RCC 7860 (cell line): ENCODE measurements at places on chromosomes 7 and 10.

- DNase-seq, result no peak
These were observed 67.0 kb upstream of the VIPR2 start for GRCh38 chr7:159211540-159212182.

- DNase-seq, result no peak
These were observed 64.4 kb upstream of the PDGFA start for GRCh38 chr7:584122-584465.

DNA sequence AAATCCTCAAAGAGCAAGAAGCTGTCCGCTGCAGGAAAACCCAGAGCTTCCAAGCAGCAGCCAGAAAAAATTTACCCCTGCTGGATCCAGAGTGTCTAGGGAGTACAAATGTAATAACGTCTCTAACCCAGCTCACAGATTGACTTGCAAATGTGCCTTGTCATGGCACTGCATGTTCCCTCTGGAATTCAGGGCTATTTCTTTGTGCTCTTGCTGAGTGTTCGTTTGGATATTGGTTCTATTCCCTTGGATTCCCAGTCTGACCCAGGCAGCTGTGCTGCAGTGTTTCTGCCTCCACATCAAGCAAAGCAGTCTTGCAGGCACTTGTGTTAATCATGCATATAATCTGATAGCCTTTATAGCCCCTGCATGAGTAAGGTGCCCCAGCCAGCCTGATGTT, 209.9 kb upstream of the GHITM start:
- no peak for DNase-seq

DNA sequence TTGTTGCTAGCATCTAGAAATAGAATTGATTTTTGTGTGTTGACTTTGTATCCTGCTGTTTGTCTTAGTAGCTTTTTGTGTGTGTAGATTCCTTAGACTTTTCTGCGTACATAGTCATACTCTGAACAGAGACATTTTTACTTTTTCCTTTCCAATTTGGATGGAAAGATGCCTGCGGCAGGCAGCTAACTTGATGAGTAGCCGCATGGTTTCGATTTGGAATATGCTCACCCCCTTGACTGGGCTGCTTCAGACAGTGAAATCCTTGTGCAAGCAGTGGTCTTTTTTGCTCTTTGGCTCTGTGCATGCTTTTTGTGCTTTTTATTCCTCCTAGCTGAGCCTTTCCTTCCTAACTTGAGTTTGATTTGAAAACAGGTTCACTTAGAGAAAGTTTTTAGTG, 71.8 kb downstream of the HHEX start:
- DNase-seq, result no peak

DNA sequence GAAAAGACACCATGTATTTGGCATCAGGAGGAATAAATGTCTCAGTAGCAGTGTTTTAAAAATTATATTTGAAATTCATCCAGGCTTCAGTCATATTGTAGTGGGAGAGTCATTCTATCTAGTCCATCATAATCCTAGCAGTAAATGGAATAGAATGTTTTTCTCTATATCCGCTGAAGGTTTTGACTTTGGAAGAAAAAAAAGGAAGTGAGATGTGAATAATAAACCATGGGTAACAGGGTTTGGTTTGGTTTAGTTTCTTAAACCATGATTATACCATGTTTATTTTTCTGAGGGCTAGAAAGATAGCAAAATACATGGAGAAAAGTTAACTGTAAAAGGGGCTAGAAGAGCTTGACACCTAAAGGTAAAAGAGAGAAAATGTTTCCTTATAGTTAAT, 16.4 kb upstream of the BPGM start:
- no peak for DNase-seq

DNA sequence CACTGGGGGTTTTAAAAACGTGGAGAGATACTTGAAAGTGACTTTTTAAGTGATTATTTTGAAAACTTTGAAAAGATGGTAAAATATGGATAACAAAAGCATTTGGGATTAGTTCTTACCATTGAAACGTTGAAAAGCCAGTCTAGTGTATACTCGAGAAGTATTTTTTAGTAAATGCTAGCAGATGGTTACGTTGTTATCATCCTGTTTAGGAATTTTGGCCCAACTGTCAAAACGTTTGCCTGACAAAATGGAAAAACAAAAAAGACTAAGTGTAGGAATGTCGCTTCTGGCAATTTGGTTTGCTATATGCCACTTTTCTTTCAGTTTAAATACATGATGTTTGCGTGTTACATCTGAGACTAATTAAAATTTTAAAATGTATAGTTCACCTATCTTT, 1.2 kb downstream of the RBM33 start:
- no peak for DNase-seq

DNA sequence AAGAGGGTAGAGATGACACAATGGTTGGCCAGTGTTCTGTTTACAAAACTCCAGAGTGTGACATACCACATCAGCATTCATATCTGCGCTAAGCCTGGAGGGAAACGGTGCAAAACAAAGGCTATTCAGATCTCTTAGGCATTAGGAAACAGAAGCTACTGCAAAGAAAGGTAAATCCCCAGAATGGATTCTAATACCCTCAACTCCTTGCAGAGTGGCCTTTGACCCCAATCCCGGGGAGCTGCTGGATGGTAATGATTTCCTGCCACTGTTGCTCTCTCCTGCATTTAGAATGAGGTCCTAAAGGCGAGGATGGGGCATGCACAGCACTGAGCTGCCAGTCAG, 65.2 kb downstream of the AOAH start:
- DNase-seq, result peak; percentile 95

DNA sequence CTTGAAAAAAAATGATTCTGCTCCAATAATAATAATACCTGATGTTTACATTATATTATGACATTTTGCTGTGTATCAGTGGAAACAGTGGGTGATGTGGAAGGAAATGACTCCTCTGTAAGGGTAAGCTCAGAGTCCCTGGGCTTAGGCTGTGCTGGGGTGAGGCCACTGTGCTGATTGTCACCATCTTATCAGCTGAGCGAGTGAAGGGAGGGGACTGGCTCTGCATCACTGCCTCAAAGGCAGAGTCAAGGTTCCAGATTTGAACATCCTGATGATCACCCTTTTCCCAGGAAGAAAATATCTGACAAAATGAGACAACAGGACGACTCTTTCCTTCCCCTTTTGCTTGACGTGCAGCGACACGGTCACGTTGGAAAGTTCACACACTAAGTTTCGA, 24.0 kb upstream of the HABP2 start:
- DNase-seq, result no peak

DNA sequence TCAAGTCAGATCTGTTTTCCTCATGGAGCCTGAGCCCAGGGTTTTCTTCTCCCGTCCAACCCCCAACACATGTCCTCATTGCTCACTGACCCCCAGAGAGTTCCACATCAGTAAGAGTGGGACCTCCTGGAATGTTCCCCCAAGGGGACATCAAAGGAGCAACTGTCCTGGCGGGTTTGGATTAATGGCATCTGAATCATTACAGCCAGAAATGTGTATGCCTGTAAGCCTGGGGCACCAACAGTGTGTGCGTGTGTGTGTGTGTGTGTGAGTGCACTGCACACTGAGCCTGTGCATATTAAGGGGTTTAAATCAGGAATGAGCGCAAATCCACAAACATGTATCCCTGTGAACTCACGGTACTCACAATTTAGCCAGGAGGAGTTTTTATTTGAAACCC, 222.3 kb downstream of the PLXNA4 start:
- no peak for DNase-seq

DNA sequence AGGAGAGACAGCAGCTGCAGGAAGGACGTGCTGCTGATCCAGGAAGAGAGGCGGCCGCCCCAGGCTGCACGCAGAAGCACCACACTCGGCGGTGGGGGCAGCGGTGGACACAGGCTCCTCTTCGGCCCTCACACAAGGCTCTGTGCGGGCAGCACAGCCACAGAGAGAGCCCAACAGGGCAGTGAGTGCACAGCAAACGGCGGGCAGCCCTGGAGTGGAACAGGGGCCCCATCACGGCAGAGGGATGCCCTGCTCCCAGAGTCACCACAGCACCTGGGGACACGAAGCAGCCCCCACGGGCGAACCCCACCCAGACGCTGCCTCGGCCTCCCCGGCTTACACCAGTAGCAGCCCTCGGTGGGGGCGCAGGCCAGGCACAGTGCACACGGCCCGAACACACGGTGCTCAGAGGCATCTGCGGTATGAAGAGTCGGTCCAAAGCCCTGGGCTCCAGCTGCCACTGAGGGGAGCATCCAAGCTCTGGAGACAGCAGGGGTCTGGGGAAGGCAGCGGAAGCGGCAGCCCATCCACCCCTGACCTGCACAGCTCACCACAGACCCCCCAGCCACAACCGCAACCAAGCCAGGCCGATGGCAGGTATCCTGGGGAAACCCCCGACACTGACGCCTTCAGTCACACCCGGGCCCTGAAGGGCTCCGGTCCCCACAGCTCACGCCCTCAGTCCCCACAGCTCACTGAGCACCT, 16.8 kb downstream of the NUDT1 start:
- no peak for DNase-seq

DNA sequence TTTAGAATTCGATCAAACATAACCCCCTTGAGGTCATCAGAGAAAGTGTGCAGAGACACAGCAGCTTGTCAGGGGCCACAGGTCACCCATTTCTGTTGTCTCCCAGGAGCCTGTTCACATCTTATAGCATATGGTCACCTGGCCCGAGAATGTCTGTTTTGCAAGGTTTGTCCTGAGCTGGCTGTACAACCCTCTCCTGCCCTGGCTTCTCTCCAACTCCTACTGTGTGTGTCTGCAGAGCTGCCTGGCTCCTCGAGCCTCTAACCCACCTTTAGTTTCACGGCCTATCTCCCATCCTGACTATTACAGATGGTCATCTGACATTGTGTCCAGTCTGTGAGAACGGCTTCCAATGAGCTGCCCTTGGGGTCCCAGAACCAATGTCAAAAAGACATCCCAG, 683.4 kb downstream of the SDK1 start:
- DNase-seq, result no peak

DNA sequence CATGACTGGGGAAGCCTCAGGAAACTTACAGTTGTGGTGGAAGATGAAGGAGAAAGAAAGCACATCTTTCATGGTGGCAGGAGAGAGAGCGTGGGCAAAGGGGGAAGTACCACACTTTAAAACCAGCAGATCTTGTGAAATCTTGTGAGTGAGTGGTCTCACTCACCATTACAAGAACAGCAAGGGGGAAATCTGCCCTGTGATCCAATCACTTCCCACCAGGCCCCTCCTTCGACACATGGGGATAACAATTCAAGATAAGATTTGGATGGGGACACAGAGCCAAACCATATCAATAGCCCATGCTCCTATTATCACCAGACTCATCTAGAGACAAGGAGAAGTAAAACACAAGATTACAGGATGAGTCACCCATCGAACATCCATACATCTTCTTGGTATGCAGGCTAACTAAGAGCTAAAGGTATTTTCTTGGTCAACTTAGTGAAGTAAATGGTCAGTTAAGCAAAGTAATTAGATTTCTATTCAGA, 55.3 kb upstream of the YAE1 start:
- peak; percentile 30 for DNase-seq

DNA sequence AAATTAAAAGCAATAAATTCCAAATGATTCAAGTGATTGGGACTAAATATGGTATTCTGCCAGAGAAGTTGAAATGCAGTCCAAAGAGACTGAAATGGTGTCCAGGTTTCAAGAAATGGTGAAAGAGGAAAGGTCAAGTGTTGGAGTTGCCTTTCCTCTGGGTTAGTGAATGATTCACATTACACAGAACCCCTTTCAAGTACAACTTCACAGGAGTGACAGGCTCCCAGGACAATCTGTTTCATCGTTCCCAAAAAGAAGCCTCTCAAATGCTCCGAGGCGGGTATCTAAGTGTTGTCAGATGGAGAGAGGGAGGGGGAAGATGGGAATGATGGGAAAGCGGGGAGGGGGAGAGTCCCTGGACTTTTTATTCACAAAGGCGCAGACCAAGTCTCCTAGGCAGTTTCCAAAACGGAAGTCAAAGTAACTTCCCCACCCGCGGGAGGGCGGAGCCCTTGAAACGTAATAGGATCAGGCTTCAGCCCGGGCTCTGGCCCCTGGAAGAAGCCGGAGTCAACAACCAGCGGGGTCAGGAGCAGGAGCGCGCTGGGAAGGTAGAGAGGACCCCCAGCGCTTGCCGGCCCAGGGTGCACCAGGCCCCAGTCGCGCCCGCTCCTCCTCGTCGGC, 754 bp downstream of the SLC25A13 start:
- peak; percentile 77 for DNase-seq

- DNase-seq, result no peak
These were observed 12.8 kb upstream of the CNNM1 start for GRCh38 chr10:99316374-99316773.

GRCh38 chr10:23373156-23373555, 28.6 kb upstream of the C10orf67 start:
- DNase-seq, result no peak

DNA sequence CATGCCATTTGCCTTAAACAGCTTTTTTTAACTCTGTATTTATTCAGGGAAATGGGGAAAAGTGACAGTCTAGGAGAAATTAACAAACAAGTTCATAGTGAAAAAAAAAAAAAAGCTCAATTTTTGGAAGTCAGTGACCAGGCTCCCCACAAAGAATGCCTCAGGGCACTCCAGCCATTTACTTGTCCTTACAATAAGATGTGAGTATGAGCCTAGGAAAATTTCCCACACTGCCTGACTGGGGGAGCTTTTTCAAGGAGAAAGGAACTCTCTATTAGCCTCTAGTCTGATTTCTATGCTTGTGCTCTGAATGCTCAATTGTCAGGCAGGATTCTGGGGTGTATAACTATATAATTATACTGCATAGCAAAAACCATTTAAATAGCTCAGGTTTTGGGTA, 74.9 kb upstream of the NRBF2 start:
- DNase-seq, result no peak

GRCh38 chr10:133394801-133395221, 854 bp downstream of the MTG1 start:
- DNase-seq, result no peak

DNA sequence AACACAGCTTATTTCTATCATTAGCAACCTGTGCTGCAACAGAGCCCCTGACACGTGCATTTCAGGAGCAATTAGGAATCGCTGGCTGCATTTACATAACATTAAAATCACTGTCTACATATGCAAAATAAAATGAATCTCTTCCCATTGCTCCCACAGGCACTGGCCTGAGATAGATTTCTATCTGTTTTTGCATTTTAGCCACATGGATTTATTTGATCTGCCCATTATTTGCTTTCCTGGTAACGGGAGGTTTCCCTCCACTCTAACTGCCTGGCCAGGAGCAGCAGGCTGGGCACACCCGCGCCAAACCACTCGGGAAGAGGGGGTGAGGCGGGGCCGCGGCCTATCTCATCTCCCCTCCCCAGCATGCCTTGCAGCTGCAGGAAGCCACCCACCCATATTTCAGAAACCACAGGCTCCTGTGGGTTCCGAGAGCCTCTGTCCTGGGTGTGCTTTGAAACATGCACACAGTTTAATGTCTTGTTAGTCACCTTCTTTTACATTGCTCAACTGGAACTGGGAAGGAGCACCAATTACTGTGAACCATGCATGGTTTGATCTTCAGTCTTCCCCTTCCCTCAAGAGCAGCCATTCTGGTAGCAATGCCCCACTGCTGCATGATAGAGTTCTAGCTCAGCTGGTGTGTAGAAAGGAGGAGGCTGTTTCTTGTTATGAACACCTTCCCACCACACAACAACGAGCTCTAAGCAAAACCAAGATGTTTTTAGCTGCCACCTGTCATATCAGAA, 37.7 kb upstream of the IKZF1 start:
- DNase-seq, result no peak

GRCh38 chr7:105210721-105211205, 178.0 kb downstream of the SRPK2 start:
- DNase-seq, result no peak

- peak; percentile 20 for DNase-seq
These were observed 18.6 kb downstream of the OPALIN start for GRCh38 chr10:96339956-96340904.

- DNase-seq, result no peak
These were observed 120.3 kb downstream of the FOXP2 start for GRCh38 chr7:114534953-114535352.

- peak; percentile 50 for DNase-seq
These were observed 138.4 kb downstream of the SDK1 start for GRCh38 chr7:3439333-3440030.

GRCh38 chr7:76332078-76332477, 26.7 kb downstream of the YWHAG start:
- no peak for DNase-seq
